Skeletal muscle cell (primary cell): ENCODE measurements at places on chromosomes 7 and 10.

GRCh38 chr7:84277628-84278224 lies 83.1 kb upstream of the SEMA3A start:
- no peak for DNase-seq

GRCh38 chr7:151254851-151255250 lies 6.4 kb upstream of the SMARCD3 start:
- no peak for DNase-seq

DNA sequence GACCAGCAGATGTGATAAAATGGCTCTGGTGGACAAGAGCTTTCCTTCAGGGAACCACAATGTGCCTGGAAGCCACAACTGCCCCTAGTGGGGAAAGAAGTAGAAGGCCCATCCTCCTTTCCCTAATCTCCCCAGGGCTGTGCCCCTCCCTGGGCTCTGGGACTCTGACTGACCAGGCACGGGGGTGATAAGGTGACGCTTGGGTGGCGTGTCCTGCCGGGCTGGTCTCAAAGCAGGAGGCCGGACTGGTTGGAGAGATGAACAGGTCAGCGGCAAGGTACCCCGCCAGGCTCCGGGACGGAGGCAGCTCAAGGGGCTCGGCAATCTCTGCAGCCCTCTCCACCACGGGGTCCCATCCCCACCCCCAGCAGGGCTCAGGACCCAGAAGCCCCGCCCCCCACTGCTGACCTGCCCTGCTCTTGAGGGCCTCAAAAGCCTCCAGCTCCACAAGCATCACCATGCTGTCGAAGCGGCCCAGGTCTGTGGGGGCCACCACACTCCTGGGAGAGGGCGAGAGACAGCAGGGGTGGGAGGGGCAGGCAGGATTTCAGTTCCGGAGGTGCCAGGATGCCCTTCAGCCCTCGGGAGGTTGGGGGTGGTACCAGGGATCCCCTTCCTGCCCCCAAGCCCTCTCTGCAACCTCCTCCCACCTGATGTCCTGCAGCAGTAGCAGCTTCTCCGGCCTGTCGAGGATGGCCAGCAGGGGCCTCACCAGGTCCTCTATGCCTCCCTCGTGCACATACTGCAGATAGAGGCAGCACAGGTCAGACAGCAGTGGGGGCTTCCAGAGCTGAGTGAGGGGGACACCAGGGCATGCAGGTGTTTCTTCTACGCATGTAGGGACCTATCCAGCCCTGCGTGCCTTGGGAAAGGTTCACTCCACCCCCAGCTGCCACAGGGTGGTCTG lies 12.2 kb downstream of the LZTS2 start:
- DNase-seq: no peak

- DNase-seq: no peak
Measured at GRCh38 chr7:33893377-33893776, 12.0 kb upstream of the BMPER start.
